Transverse colon (tissue), 4 donors: ENCODE measurements at places on chromosomes 16 and 17. TPM values are rescaled to one million over a fixed set of nuclear protein-coding genes. Genes with fewer than 3 reads are reported as not detected.

The CACNA1G gene
- total RNA-seq = not detected

DNA sequence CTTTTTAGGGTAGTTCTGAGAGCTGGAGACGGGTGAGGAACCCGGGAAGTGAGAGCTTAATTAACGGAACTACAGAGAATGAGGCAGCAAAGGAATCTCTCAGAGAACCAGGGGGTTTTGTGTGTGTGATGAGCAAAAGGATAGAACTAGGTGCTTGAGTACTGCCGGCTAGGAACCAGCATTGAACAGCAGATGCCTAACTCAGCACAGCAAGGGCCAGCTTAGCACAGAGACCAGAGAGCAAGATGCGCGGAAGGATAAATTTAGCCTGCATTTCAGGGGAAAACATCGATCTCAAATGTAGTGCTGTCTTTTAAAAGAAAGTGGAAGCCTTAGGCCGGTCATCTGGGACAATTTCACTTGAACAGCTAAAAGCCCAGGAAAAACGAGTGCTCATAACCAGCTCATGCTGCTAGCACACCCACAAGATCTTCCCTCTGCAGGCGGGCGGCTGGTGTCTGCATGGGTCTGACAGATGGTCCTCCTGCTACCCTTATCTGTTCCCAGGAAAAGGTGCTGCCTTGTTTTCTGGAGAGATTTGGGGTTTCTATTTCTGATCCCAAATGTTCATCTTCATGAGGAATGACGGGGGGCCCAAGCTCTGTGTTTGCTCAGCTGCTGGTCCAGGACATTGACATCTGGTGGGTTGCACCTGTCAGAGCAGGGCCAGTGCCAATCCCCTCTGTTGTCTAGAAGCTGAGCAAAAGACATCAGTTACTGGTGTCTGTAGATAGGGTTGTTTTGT lies 103.9 kb downstream of the SOCS1 start:
- no peaks in the 10 kb centered on the region for H3K4me1 ChIP-seq
- no peaks in the 10 kb centered on the region for H3K27me3 ChIP-seq
- no peak for DNase-seq

The CACNA1H gene
- total RNA-seq = 17.0 TPM

DNA sequence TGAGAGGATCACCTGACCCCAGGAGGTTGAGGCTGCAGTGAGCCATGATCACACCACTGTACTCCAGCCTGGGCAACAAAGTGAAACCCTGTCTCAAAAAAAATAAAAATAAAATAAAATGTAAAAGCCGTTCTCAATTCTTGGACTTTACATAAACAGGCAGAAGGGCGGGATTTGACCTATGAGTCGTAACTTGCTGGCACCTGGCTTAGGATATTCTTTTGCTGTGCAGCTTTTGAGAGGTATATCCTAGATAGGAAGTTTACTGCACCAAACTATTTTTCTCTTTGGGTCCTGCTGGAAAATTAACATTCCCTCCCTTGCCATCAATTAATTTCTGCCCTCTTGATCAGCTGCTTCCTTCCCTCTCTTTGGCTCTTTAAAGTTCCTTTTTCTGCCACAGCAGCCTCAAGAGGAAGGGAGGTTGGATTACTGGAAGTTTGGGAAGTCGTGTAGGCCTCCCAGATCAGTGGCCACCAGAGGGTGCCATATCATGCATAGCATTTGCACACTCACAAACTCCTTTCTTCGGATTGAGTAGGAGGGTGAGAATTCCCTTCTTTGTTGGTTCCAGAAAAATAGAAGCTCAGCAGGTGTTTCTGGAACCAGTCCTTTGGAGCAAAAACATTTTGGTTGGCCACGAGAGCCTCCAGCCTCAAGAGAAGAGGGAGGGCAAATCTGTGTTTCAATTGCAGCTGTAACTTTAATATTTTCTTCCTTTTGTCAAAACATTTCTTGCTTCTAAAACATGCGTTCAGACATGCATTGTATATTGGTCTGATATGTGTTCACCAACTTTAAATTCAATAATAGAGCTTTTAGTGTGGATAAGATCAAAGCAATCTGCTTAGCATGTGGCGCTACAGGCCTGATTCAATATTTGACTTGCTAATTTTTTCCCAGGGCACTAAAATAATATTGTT lies 147.3 kb downstream of the CCDC182 start:
- DNase-seq = peak; percentile 73
- peak overlapping the region; percentile 2 for H3K27ac ChIP-seq
- no peaks in the 10 kb centered on the region for H3K36me3 ChIP-seq
- H3K27me3 ChIP-seq = no peaks in the 10 kb centered on the region
- H3K4me1 ChIP-seq = peaks cover 1% of the 10 kb centered on the region

DNA sequence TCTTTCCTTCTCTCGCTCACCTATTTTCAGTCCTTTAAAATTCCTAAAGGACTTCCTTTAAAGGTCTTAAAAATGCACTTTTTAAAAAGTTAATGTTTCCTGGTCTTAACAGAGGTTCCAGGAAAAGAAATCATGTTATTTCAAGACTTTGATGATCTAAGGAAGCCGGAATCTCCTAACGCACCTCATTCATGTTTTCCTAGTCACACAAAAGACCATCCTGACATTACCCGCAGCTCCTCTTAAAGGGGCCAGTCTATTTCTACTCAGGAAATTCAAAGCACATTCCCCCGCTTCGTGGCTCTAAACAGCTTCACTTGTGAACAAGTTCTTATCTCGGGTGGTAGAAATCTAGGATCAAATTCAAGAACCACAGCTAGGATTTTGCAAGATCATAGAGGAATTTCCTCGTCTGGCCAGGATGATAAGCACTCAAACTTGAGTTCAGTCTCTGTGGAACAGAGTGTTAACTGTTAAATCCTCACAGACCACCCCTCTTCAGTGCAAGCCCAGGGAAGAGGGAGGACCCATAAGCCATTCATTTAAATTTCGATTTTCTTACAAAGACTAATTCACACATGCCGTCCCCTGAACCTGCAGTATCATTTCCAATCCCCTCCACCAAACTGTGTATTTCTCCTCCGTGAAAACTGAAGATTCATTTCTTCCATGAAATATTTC lies 137.1 kb upstream of the AXIN2 start:
- H3K27ac ChIP-seq = no peak overlapping the region
- H3K27me3 ChIP-seq = no peaks in the 10 kb centered on the region
- no peak for DNase-seq
- no peaks in the 10 kb centered on the region for H3K4me1 ChIP-seq

The KRT12 gene
- 20.0 TPM for total RNA-seq

The TOM1L1 gene
- total RNA-seq = 103 TPM

The CMTR2 gene
- total RNA-seq = 10.5 TPM
